ENCODE measurements at places on chromosomes 6 and 20.

DNA sequence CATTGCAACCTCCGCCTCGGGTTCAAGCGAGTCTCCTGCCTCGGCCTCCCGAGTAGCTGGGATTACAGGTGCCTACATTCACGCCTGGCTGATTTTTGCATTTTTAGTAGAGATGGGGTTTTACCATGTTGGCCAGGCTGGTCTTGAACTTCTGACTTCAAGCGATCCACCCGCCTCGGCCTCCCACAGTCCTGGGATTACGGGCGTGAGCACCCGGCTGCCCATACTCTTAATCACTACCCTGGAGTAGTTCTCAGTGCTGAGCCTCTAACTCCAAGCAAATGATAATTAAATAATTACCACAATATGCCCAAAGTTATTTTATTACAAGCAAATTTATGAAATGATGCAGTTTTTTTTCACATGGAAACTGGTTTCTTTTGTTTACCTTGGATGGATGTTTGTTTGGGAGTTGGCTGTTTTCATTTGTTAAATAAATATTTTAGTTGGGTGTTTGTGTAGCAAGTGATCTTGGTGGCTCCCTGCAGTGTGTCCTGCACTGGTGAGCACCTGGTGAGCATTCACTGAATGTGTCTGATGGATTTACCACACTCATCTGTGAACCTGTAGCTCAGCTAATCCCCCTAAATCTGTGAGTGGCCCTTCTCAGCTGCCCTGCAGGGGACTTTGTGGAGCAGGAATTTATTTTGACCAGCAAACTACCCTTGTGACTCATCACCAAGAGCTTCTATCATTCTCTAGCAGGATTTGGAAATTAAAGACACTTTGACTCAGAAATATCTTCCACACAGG, 36.9 kb downstream of the UTRN start:
- no peak for ATAC-seq

DNA sequence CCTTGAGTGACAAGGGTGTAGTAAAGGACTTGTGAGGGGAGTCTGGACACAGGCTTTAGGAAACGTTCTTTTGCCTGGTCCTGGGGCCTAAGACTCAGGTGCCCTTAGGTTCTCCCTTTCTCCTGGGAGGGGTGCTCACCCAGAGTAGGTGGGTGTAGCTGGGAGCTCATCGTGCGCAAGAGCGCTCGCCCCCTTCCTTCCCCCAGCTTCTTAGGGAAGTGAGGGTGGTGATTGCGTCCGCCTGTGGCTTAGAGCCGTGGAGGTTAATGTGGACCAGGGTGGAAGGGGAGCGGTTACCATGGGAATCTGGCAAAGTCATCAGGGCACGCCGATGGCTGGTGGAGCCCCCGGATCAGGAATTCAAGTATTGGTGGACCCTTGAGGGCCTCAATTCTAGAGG, 3.3 kb upstream of the AARS2 start:
- no peak for ATAC-seq

- no peak for ATAC-seq
Measured at GRCh38 chr20:48656661-48657211, 171.1 kb downstream of the PREX1 start.

DNA sequence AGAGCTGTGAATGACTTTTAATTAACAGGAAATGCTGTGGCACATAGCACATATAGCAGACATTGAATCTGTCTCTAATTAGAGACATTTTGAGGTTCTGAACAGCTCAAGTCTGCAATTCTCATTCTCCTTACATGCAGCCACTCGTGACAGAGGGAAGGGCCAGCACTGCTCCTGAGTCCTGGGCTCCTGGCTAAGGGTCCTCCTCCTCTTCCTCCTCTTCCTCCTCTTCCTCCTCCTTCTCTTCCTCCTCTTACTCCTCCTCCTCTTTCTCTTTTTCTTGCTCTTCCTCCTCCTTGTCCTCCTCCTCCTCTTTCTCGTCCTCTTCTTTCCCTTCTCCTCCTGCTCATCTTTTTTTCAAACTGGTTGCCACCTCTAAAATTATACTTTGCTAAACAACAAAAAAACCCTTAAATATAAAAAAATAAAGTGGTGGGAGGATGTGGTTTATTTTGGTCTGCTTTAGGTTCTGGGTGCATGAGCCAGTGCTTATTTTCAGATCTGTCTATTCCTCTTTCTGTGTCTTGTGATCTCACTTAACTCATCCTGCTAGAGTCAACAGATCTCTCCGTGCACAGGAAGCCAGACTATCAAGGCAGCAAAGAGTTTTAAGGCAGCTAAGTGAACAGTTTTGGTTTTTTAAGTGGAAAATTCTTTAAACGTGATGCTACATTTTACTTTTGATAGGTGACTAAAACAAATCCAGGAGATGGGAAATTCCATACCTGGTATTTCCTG, 159.3 kb downstream of the CD83 start:
- peak; percentile 97 for ATAC-seq

- ATAC-seq = no peak
Measured at GRCh38 chr6:74626288-74626687, 579.6 kb downstream of the COL12A1 start.

DNA sequence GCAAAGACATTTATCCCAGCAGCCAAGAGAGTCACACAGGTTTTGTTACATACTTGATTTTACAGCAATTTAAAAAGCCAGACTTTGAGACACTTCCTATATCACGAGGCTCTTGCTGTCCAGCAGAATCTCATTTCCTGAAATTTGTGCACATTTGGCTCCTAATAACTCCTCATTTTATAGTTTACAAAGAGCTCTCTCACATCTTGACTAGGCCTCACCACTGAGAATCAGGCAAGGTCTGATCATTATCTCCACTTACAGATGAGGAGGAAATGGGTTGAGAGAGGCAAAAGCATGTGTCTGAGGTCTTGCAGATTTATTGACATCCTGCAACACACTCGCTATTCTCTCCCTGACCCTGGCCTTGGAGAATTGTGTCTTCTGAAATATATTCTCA, 426.8 kb downstream of the MAFB start:
- no peak for ATAC-seq
